ENCODE measurements at places on chromosomes 4 and X.

DNA sequence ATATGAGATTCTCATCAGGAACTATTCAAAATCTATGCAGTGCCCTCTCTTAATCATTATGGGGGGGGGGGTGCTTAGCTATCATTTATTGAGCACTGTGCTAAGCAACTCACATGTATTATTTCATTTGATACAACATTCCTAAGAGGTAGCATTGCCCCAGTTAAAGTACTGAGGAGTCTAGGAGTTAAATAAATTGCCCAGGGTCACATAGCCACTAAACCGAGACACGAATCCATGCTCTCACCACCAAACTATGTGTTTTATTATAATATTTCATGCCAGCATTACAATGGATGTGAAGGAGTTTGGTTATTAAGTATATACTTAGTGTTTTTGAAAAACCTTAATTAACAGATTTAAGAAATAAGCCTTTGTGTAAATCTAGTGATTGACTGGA, 131.4 kb downstream of the CBR4 start:
- no peak for DNase-seq

GRCh38 chr4:5973486-5974220, 44.6 kb downstream of the C4orf50 start:
- DNase-seq: no peak

DNA sequence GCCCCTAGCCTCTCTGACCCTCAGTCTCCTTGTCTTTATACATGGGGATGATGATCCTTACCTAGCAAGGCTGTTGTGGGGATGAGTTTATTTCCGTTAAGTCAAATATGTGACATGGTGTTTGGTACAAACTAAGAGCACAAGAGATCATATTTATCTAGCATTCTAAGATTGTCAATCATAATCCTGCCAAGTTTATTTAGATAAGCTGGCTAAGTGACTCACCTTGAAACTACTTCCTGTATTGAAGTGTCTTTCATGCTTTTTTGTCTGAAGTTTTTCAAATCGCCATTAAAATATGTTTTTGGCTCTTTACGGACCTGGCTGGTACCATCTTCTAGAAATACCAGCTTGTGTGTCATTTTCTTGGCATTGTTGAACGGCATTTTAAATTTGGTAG, 30.7 kb downstream of the MAP7D3 start:
- no peak for DNase-seq

DNA sequence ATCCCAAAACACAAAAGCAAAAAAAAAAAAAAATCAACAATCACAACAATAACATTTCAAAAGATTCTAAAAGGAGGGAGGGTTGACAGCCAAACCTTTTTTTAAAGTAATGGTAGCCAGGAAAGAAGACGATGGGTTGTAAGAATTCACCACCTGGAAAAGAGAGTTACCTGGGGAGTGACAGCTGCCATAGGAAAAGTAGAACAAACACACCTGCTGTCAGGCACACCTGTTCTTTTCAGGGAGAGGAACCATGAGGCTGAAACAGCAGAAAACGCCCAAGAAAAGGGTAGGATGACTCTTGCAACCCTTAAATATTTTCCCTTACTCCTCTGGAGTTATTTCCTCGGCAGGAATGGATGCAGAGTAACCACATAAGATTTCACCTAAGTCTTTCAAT, 388.4 kb upstream of the TEX13C start:
- DNase-seq: no peak

DNA sequence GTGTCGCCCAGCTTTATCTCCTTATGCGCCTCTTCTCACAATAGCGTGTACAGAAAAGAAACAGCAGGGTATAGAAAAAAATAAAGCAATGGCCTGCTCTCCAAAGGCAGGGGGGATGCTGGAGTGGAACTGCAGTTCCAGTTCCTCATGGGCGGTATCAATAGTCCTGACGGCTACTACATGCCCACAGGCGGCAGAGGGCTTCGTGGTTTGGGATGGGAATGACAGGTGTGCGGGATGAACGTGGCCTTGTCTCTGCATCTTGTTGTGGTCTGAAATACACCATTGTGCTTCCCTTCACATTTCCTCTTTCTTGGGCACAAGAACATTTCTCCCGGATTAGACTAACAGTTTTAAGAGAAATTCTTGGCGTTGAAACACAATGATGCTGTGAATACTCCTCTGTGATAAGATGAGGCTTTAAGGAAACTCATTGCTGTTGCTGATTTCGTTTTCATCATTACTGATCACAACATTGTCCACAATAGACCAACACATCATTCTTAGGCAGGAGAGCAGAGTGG, 124.1 kb upstream of the IGFBP7 start:
- no peak for DNase-seq

DNA sequence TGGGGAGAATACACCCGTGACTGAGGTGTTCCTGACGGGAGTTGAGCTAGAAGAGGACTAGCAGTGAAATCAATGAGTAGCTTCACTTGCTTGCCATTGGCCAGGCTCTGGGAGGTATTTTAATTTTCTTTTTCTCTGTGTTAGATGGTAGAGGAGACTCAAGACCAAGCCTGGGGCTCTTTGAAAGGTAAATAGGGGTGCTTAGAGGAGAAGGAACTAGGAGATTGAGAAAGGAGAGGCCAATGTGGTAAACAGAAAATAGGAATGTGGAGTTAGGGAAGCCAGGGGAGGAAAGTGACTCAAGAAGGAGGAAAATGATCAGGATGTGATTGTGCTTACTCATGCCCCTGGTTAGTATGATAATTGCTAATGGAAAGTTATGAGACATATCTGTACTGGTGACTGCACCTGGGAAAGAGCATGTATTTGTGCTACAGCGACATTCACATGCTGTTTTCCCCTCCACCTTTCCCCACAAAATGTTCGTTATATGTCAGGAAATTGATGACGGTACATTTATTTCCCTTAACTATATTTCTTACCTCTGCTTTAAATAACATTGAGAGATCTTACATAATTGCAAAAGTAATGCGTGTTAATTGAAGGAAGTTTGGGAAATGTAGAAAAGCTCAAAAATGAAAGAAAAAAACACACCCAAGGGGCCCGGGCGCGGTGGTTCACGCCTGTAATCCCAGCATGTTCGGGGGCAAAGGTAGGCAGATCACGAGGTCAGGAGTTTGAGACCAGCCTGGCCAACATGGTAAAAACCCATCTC, 16.9 kb upstream of the LRBA start:
- no peak for DNase-seq

- DNase-seq: no peak
Observed at GRCh38 chrX:107691024-107691448, 62.7 kb downstream of the PRPS1 start.

DNA sequence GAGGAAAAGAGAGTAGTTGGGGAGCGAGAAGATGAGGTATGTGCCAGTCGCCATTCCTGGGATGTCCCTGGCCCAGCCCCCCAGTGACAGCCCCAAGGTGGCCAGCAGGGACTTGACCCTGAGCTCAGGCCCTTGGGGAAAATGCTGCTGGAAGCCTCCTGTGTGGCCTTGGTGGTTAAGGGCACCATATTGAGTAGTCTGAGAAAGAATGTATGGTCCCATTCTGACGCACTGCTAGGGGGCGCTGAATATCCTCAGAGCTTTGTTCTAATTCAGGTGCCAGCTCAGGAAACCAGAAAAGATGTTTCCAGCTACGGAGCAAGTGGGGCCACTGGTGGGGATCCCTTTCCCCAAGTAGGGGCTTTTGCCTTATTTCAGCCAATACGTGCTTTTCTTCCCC, 14.0 kb upstream of the UBA6 start:
- DNase-seq: no peak

DNA sequence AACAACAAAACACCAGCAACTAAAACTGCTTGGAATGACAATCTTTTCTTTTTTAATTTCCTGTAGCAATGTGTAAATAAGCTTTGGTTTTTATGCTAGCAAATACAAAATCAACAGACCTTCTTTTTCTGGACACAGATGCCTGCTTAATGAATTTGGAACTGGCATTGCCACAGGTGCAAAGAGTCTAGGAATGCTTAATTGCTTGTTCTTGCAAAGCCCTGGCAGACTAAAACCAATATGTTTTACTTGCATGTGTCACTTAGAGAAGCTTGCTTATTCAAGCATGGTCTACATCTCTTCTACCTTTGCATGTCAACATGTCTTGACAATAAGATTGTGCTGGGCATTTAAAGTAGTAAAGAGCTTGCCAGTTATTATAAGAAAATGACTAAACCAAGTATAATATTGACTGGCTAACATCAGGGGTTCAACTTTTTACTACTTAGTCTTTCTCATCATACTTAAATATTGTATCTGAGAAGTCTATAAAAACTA, 656.7 kb upstream of the NDST4 start:
- no peak for DNase-seq

DNA sequence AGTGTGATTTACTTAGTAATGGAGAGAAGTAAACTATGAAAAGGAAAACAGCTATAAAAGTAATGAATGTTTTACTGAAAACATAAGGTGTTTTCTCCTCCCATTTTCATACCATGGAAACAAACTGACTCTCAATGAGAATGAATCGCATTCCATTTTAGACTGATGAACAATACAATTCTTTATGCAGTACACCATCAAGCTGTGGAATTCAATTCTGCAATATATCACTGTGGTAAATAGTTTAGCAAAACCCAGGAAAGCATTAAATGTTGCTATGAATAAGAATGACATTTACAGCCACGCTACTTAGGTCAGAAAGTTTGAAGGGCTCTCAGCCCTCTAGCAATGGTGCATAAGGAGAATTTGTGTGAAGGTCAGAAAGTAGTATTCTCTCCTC, 7.4 kb downstream of the DCAF8L2 start:
- DNase-seq: no peak

- DNase-seq: no peak
Observed at GRCh38 chr4:74621616-74622015, 172.7 kb downstream of the BTC start.

DNA sequence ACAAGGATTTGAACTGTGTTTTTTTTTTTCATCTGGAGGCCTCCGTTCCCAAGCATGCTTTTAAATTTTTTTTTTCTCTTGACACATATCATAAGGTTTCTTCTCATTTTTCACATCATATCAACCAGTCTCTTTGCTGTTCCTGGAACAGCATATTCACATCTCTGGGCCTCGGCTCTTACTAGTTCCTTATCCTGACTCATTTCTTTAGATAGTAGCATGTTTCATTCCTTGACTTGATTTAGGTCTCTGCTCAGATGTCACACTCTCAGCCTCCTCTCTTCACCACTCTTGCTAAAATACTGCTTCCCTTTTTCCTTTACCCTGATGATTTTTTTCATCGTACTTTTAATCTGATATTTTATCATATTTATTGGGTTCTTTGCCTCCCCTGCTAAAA, 976.4 kb upstream of the FTHL17 start:
- no peak for DNase-seq

All from activated T-helper 2 cell treated with anti-CD3 and anti-CD28 coated beads, Interferon-gamma antibody, Interleukin-2, Interleukin-4, amounts not matched to agents 10 μg/mL and 5 μg/mL and 100 μg/mL, durations not matched to agents 14 hours and 24 hours and 36 hours (primary cell).